ENCODE measurements at places on chromosomes 6 and 20. TPM values are rescaled to one million over a fixed set of nuclear protein-coding genes. Genes with fewer than 3 reads are reported as not detected.

DNA sequence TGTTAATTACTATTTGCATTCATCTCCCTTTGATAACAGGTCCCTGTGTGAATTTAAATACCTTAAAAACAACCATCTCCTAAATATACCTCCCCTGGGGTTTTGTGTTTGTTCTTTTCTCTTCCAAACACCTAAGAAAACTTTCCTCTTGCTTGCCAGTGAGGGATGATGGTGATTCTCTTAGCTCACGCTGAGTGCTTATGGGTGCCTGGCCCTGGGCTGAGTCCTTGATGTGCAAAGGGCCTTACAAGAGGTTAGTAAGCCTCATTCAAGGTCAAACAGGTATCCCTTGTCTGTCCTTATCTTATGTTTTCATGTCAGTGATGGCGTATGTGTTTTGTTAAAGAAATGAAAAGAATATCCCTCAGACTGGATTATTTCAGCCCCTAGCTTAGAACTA is 76.3 kb downstream of the SYCP2L start:
- no peak for DNase-seq

DNA sequence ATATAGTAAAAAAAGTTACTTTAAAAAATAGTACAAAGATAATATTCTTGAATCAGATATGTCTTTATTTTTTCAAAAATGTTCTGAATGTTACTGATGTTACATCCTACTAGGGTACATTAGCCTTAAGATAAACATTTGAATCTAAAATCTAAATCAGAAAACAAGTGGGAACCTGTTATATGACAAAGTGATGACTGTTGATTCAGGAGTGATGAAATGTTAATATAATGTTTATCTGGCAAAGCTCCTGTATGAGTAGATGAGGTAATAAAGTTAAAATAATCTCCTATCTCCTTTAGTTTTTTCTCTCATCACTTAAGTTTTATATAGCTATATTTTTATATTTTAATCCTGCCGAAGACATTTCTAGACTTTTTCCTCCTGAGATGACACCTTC is 4.2 kb downstream of the DOP1A start:
- no peak for DNase-seq

DNA sequence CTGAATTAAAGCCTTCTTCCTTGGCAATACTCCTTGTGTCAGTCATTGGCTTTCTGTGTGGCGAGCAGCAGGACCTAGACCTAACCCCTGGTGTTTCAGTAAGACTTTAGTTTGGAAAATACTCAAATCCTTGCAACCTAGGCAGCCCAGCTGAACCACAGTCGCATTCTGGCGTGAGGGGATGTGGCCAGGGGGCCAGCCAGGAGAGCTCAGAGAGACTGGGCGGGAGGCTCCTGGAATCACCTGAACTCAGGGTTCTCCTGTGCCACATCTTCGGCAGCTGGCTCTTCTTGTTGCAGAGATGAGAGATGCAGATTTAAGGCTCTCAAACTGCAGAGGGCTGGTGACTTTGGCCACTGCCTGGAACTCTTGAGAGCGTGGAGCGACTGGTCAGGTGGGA is 102.7 kb downstream of the SYNDIG1 start:
- no peak for DNase-seq

DNA sequence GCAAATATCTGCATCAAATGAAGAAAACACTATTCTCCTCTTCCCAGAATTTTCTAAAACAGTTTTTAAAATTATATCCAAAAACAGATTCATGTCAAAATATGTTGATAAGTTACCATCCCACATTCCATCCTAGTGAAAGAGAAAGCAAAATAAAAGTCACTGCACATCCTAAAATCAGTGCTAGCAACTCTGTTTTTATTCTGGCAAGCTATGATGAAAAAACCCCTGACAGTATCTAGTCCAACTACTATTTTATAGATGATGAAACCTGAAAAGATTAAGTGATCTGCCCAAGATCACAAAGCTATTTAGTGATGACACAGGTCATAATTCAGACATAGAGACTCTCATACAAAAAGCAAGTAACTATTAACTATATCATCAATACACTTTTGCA is 190.3 kb upstream of the SHLD1 start:
- DNase-seq = no peak

- DNase-seq = no peak
Measured at GRCh38 chr6:7644417-7644816, 54.4 kb downstream of the SNRNP48 start.

- DNase-seq = no peak
Measured at GRCh38 chr20:44153636-44154043, 33.3 kb downstream of the JPH2 start.

GRCh38 chr6:139519571-139520031 is 145.2 kb upstream of the CITED2 start:
- no peak for DNase-seq

Gene REM1
- not detected for total RNA-seq

Gene ANKRD66
- total RNA-seq = not detected

Gene SIRPD
- not detected for total RNA-seq

Gene ZBTB12
- 3.0 TPM for total RNA-seq

Gene GPR6
- not detected for total RNA-seq

Gene CTAGE9
- total RNA-seq = not detected
